ENCODE measurements at places on chromosomes 4 and X.

DNA sequence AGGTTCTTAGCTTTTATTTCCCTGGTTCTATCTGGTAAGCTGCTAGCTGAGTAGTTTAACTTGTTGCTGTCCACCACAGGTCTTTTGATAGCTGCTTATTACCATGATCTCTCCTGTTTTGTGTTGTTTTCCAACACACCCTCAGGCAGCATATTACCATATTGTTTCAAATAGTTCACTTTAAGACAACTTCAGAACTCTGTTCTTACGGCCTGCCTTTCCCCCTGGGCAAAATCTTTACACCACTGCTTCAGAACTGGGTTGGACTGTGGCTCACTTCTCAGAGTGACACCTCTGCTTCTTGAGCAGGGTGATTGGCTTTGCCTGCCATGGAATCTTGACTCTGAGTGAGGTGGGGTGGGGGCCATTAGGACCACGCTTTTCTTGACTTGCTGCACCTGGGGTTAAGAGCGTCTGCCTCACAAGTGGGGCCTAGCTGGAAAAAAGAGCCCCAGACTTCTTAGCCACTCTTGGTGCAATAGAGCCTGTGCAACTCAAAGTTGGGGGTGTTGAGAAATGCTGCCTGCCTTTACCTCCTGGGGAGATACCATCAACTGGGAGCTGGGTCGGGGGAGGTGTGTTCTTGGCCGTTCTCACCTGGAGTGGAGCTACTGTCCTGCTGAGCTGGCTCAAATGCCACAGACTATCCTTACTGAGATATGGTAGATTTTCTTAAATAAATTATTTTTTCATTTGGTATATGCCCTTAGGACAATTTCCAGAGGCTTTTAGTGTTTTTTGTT, 23.4 kb downstream of the USP9X start:
- no peak for DNase-seq

- DNase-seq, result no peak
Observed at GRCh38 chr4:158496030-158496741, 25.5 kb upstream of the RXFP1 start.

- no peak for DNase-seq
Observed at GRCh38 chr4:81093720-81094401, 63.4 kb downstream of the BMP3 start.

DNA sequence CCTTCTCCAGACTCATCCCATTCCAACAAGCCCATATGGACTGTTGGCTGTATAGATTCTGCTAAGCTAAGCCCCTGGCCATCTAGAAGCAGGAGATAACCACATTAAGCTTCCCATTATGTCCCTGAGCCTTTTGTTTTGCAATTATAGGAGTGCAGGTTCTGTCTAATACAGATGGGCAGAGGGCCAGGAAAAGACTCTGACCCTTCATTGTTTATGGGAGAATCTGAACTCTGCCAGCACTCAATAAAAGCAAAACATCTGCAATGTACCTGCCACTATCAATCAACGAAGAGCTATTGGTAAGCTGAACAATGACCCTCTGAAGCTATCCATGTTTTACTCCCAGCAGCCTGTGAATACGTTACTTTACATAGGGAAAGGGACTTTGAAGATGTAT, 207.3 kb upstream of the CLNK start:
- no peak for DNase-seq

DNA sequence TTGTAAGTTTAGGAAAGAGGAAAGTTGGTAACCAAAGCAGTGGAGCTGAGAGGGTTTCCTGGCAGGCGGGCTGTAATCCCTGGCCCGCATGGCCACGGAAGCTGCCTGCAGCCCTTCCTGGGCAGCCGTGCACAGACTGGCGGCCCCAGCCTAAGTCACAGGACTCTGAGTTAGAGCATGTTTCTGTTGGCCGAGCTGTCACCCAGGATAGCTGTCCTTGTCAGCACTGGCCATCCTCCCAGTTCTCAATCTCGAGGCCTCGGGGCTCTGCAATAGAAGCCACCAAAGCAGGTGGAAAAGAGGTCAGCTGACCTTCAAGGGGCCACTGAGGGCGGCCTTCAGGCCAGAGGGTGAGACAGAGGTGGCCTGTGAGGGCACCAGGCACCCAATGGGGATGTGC, 20.5 kb downstream of the PNMA6E start:
- no peak for DNase-seq

- DNase-seq, result no peak
Observed at GRCh38 chr4:108887034-108887433, 124.2 kb upstream of the ETNPPL start.

- DNase-seq, result no peak
Observed at GRCh38 chrX:107659768-107660167, 31.5 kb downstream of the PRPS1 start.
